ENCODE measurements at places on chromosomes 1 and 21.

DNA sequence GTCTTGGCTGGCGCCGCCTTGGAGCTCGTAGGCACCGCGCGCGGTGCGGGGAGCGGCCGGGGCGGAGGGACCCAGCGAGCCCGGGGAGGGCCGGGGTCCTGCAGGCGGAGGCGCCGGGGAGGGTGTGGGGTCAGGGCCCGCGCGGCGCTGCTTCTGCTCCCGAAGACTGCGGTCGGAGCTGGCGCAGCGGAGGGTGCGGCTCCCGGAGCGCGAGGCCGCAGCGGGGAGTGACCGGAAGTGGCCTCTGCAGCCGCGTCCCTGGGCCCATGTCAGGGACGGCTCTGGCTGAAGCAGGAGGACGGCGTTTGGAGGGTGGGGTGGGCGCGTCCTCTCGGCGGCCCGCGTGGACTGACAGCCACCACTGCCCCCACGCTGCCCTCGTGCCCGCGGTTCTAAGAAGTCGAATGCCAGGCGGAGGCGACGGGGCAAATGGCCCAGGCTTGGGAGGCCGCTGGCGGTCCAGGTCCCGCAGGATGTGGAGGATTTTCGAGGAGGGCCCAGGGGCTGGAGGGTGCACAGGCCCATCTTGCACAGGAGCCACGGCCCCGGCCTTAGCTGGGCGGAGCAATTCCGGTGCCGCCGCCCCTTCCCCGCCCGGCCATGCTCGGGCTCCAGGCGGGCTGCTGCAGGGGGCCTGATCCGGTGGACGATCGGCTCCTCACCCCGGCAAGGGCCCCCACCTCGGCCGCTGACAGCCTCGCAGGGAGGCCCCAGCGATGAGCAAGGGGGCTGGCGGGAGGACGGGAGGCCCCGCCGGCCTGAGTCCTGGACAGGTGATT, 7.7 kb upstream of the ZNF669 start:
- no peak for DNase-seq

DNA sequence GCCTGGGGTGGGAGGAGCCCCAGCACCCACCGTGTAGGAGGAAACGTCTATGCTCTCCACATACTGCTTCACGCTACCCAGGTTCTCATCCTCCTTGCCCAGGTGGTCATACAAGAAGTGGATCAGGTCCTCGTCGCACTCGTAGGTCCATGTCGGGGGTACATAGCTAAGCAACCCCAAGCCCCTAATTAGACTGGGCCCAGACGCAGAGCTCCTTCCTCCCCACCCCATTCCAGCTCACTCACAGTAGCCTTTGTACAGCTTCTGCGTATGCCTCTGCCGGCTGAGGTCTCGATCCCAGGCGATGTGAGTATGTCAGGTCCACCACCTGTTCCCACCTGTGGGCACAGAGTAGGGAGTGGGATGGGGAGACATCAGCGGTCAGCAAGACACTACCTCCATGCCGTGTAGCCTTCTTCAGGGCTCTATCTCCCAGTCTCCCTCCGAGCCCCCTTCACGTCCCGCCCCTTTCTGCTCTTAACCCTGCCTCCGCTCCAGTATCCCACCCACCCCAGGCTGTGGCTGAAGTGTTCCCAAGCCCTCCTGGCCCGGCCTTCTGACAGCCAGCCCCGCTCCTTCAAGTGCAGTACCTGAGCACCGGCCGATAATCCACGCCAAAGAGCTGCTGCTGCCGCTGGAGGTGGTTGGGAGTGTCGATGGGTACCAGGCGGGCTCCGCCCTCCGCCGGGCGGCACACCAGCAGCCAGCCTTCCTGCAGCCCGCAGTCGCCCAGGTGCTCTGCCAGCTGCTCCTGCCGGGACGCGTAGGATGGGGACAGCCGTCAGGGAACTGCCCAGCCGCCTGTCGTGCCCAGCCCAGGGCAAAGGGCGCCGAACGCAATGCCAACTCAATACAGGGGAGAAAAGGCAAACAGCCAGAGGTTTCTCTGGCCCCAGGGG, 919 bp downstream of the HECTD3 start:
- DNase-seq: no peak

- no peak for DNase-seq
Measured at GRCh38 chr1:29650041-29650400, 413.7 kb downstream of the PTPRU start.

GRCh38 chr1:46065405-46065804, 67.0 kb downstream of the PIK3R3 start:
- no peak for DNase-seq

GRCh38 chr1:9453779-9454418, 85.4 kb upstream of the SLC25A33 start:
- DNase-seq: no peak

DNA sequence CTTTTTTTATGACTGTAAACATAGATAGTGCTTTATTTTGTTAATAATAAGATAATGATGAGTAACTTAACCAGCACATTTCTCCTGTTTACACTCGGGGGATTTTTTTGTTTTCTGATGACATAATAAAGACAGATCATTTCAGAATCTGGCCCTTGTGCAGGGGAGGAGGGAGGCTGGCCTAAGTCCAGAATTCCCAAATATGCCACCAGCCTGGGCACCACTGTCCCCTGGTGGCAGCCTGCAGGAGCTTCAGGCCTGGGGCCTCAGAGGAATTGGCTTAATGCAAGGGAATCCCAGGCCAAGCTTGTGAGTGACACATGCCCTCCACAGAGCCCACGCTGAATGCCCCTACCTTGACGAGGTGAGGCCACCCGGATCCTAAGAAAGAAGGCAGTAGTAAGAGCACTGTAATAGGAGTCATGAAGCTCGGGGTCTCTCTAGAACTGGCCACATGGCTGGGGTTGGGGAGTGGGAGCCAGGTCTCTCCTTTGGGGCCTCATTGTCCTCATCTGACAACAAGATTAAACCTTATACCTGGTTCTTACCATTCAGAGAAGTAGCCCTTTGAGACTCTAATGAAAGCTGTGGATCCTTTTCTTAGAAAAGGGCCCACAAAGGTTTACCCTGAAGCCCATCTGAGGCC, 24.1 kb downstream of the ETNK2 start:
- DNase-seq: peak; percentile 70

GRCh38 chr21:34949499-34949898, 99.6 kb downstream of the RUNX1 start:
- no peak for DNase-seq

DNA sequence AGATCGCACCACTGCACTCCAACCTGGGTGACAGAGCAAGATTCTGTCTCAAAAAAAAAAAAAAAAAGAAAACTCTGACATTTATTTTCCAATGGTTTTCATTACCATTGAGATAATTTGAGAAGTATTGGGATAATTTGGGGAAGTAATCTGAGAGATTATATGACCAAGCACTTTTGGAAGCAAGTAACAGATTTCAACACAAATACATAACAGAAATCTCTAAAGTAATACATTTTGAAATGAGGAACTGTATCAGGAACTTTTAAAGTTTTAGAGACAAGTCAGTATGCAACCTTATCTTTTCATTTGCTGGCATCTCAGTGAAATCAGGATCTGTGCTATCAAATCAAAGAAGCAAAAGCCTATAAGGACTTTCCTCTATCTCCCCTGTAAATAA, 25.4 kb upstream of the SLC16A1 start:
- DNase-seq: no peak

DNA sequence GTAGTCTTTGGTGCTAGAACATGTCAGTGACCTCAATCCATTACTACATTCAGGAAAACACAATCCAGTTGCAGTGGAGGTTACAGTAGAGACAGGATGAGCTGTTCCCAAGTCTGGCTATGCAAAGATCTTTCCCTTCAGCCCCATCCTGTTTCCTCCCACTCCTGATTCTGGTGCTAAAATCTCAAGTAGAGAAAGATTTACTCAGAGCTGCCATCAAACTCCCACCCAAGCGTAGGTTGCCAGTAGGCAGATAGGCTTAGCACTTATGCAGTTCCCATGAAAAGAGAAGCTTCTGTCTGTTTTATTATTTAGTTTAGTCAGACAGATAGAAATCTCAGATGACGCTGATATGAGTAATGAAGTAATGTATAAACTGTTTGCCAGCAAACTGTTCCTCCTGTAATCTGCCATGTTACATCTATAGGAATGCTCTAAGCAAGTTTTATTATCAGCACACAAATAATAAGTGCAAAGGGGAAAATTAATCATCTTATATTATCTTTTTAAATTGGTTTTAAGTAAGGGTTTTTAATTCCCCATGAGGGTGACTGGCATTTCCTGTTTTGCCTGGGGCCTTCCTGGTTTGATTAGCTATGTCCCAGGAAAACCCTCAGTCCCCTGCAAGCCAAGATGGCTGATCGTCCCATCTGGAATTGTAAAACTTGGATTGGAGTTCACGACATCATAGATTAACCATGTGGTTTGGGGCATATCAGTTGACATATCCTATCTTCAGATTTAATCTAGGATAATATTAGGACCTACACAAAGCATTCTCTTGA, 188.3 kb upstream of the PALMD start:
- DNase-seq: no peak

GRCh38 chr1:244844155-244845121, 9.0 kb downstream of the COX20 start:
- no peak for DNase-seq

DNA sequence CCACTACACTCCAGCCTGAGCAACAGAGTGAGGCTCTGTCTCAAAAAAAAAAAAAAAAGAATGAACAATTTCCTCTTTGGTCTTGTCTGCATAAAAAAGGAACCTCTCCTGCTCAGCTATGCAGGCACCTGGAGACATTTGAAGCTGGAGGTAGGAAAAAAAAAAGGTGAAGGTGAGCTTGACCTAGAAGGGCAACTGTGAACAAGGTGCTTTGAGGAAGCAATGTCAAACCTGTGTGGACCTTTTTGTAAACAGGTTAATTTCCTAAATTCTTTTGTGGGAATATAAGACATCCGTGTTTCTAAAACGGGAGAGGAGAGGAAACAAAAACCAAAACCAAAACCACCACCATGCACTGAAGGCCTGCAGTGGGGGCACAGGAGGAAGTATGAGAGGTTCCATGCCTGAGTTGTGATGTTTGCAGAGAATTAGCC, 77.5 kb downstream of the SLC45A1 start:
- no peak for DNase-seq
